ENCODE measurements at places on chromosomes 2 and 18.

GRCh38 chr2:118925476-118925875, 16.5 kb upstream of the MARCO start:
- DNase-seq: no peak

GRCh38 chr2:89845532-89845931, 1154.1 kb downstream of the RPIA start:
- DNase-seq: no peak

GRCh38 chr18:4653418-4653817, 198.3 kb upstream of the DLGAP1 start:
- no peak for DNase-seq

DNA sequence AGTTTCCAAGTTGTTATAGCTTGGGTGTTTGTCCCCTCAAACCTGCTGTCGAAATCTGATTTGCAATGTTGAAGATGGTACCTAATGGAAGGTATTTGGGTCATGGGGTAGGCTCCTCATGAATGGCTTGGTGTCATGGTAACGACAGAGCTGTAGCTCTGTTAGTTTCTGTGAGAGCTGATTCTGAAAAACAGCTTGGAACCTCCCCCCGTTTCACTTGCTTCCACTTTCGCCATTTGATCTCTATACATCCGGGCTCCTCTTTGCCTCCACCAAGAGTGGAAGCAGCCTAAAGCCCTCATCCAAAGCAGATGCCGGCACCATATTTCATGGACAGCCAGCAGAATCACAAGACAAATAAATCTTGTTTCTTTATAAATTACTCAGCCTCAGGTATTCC, 1035.1 kb upstream of the SLC39A10 start:
- no peak for DNase-seq

DNA sequence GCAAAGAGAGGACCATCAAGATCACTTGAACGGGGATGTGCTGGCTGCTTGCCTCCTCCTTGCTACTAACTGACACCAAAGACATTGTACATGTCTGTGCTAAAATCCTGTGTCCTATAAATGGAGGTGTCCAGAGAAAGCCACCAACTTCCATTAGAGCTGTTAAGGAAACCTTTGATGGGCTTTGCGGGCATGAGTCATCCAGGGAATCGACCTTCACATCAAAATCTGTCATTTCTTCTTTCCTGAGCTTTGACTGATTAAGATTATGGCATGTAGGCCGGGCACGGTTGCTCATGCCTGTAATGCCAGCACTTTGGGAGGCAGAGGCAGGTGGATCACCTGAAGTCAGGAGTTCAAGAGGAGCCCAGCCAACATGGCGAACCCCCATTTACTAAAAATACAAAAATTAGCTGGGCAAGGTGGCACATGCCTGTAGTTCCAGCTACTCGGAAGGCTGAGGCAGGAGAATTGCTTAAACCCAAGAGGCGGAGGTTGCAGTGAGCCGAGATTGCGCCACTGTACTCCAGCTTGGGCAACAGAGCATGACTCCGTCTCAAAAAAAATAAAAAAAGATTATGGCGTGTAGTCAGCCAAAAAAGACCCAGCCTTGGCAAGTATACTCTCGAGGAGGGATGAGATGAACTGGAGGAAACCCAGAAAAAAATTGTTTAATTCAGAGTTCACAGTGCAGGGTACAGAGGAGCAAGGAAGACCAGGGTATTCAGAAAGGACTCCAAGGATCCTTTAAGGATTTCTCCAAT, 115.8 kb downstream of the CABLES1 start:
- DNase-seq: no peak

DNA sequence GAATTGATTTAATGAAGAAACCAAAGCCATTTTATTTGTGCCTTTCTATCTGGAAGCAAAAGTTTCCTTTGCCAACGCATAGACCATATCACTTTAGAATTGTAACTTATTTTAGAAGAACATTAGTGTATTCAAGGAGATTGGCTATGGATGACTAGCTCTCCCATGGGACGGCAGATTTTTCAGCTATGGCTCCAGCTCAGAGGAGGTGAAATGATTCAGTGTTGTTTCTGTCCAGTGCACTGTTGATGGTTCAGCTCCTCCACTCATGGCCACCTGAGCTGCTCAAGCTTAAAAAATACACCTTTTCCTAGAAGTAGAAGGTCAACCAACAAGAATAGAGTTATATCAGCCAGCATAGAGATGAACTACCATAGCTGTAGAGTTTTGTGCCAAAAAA, 1597.5 kb upstream of the PIK3C3 start:
- DNase-seq: no peak

- peak; percentile 31 for DNase-seq
These were observed 92.3 kb downstream of the BIN1 start for GRCh38 chr2:127014630-127015029.

GRCh38 chr2:65722028-65722778, 289.8 kb upstream of the SPRED2 start:
- DNase-seq: no peak

- no peak for DNase-seq
These were observed 112.8 kb downstream of the CAPN13 start for GRCh38 chr2:30694286-30695055.

DNA sequence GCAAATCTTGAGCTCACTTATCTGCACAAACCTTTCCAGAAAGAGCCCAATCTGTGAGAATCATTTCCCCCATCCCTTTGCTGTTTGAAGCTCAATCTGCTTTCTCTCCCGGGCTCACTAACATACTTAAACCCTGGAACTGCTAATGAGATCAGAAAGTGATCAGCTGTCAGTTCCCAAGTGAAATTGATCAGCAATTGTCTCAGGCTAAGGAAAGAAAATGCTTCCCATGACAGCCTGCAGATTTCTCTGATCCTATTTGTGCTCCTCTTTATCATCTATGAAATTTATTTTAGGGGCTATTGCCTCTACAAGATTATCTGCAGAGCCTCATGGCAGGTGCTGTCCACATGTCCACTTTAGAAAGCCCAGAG, 239.0 kb upstream of the CXCR4 start:
- no peak for DNase-seq

DNA sequence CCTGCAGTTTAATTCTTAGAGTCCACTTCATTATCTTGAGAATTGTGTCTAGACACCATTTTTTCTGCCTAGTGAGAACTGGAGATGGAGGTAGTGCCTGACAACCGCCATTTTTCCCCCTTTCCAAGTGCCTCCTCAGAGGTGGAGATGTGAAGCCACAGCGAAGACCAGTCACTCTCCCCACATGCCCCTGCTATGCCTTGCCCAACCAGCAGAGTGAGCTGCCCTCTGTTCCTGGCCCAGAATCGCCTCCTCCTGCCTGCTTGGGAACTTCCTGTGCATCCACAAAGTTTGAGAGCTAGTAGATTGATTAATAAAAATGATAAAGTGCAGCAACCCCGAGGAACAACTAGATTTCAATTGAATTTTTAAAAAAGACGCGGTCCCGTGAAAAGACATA, 123.3 kb downstream of the CLIP4 start:
- DNase-seq: no peak

DNA sequence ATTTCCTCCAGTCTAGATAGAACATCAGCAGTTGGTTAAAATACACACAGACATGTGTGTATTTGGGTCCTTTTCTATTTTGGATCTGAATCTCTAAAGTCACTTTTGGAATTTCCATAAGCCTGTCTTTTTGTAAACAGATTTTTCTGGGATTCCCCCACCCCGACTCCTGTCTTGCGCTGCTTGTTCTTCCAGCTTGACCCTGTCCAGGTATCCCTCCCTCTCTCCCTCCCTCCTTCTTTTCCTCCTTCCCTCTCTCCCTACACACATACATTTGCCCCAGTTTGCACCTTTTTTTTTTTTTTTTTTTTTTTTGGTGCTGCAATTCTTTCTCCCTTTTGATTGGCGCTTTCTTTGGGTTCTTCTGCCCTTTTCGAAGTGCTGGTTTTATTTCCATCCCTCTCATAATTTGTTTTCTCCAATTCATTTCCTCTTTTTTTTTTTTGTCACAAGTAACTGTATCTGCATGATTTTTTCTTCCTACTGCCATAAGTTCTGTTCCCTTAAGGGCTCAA, 114.8 kb upstream of the SERTAD2 start:
- DNase-seq: no peak

DNA sequence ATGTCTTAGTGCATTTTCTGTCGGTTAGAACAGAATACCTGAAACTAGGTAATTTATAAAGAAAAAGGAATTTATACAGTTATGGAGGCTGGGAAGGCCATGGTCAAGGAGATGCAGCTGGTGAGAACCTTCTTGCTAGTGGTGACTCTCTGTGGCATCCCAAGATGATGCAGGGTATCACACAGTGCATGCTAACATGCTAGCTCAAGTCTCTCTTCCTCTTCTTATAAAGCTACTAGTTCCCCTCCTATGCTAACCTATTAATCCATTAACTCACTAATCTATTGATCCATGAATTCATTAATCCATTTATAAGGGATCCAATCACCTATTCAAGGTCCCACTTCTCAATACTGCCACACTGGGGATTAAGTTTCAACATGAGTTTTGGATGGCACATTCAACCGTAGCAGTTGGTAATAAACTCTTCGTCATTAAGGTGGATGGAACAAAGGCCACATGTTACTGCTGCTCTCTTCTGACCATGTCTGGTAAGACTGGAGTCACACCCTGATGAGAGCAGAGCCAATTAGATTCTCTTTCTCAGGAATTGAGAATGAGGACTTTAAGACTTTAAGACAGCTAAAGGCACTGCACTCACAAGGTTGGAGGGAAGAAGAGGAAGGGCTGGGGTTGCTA, 211.6 kb upstream of the SMAD7 start:
- DNase-seq: no peak

- no peak for DNase-seq
These were observed 140.8 kb upstream of the SLC35G4 start for GRCh38 chr18:11468617-11469016.

DNA sequence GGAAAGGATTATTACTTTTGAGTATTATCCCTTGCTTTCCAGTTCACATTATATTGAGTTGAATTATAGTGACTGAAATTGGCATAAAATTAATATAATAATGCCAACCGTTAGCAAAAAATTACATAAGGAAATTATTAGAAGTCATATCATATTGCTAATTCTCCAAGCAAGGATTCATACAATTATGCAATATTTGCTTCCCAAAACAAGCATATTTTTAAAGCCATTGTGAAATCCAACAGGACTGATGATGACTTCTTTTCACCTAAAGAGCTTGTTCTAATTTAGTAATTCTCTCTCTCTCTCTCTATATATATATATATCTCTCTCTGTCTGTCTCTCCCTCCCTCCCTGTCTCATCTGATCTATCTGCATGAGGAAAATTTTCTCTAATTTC, 283.5 kb downstream of the DSEL start:
- DNase-seq: no peak

GRCh38 chr2:95062242-95063085, 37.0 kb downstream of the MAL start:
- DNase-seq: no peak

GRCh38 chr2:111924617-111925107, 26.3 kb downstream of the MERTK start:
- no peak for DNase-seq

- no peak for DNase-seq
These were observed 246.8 kb downstream of the DYSF start for GRCh38 chr2:71700041-71700657.

- no peak for DNase-seq
These were observed 797.5 kb upstream of the ID2 start for GRCh38 chr2:7884338-7884737.

DNA sequence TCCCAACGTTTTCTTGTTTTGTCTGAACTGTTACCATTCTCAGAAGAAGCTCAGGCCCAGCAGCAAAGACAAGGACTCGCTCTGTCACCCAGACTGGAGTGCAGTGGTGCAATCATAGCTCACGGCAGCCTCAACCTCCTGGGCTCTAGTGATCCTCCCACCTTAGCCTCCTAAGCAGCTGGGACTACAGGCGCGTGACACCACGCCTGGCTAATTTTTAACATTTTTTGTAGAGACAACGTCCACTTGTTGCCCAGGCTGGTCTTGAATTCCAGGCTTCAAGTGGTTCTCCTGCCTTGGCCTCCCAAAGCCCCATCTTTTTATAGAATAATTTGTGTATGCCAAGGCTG, 2.0 kb upstream of the SMYD5 start:
- DNase-seq: no peak
